T47D (cell line): ENCODE measurements at places on chromosomes 5 and 9.

DNA sequence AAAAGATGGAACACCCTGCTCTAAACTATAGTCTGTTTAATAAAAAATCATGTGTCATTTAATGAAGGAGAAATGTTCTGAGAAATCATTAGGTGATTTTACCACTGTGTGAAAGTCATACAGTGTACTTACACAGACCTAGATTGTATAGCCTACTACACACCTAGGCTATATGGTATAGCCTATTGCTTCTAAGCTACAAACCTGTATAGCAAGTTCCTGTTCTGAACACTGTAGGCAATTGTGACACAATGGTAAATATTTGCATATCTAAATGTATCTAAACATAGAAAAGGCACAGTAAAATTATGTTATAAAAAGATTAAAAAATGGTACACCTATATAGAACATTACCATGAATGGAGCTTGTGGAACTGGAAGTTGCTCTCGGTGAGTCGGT, 40.6 kb downstream of the EFNA5 start:
- DNase-seq = no peak

- no peak for DNase-seq
Observed at GRCh38 chr9:94894094-94894699, 167.7 kb downstream of the AOPEP start.

GRCh38 chr9:136646827-136647711, 15.6 kb upstream of the EGFL7 start:
- DNase-seq = no peak

DNA sequence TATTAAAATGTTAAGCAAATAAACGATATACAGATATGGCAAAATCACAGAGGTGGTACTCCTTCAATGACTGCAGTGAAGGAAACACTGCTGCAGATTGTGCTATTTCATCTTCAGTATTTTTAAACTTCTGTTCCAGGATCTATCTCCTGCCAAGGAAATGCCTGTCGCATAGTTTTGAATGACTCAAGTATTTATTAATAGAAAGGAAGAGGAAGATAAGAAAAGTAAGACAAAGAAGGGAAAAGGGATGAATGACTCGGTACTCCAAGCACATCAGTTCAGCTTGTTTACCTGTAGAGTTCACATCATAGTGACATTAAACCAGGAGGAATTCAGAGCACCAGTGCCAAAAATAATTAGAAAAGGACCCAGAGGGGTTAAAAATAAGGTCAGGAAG, 5.1 kb upstream of the GPX8 start:
- DNase-seq = no peak

DNA sequence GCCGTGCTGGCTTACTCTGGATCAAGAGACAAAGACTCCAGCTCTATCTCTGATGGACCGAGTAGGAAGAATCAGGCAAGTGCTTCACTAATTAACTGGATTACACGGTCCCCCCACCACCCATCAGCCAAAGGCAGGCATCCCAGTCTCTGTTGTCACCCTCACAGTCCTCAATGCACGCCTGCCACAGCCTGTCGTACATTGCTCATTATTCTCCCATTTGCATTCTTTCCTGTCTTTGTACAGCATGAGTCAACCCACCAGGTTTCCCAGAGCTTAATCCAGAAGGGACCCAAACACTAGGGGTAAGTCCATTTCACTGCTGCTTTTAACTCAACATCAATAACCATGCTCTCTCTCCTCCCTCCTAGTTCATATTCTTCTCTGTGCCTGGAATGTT, 44.4 kb downstream of the PCA3 start:
- no peak for DNase-seq

DNA sequence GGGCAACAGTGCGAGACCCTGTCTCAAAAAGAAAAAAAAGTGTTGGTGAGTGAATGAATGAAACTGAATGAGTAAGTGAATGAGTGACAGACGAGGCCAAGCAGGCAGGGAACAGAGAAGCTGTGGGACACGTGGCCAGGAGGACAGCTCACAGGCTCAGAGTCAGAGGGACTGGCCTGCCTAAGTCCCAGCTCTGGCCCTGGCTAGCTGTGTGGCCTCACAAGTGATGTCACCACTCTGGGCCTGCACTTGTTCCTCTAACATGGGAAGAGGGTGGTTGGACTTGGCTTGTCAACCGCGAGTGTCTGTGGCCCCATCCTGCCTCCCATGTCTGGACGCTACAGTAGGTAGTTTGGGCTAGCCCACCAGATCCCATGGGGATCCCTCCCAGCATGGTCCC, 4.7 kb upstream of the PLPP7 start:
- no peak for DNase-seq

DNA sequence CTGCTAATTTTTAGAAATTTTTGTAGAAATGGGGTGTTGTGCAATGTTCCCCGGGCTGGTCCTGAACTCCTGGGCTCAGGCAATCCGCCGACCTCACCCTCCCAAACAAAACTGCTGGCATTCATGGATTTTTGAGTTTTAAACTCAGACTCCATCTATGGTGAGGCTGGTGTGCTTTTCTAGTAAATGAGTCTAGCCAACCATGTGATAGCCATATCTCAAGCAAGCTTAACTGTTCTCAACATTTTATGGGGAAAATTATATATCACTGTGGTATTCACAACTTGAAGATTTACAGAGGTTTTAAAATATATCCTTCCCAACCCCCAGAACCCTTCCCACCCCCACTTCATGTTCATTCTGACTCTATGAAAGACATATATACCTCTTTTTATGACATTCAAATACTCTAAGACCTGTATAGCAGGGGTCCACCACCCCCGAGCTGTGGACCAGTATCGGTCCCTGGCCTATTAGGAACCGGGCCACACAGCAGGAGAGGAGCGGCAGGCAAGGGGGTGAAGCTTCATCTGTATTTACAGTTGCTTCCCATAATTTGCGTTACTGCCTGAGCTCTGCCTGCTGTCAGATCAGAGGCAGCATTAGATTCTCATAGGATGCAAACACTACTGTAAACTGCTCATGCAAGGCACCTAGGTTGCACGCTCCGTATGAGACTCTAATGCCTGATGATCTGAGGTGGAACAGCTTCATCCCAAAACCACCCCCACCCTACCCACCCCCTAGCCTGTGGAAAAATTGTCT, 4.5 kb upstream of the NADK2 start:
- DNase-seq = no peak

GRCh38 chr5:62017092-62017491, 288.9 kb upstream of the KIF2A start:
- no peak for DNase-seq

DNA sequence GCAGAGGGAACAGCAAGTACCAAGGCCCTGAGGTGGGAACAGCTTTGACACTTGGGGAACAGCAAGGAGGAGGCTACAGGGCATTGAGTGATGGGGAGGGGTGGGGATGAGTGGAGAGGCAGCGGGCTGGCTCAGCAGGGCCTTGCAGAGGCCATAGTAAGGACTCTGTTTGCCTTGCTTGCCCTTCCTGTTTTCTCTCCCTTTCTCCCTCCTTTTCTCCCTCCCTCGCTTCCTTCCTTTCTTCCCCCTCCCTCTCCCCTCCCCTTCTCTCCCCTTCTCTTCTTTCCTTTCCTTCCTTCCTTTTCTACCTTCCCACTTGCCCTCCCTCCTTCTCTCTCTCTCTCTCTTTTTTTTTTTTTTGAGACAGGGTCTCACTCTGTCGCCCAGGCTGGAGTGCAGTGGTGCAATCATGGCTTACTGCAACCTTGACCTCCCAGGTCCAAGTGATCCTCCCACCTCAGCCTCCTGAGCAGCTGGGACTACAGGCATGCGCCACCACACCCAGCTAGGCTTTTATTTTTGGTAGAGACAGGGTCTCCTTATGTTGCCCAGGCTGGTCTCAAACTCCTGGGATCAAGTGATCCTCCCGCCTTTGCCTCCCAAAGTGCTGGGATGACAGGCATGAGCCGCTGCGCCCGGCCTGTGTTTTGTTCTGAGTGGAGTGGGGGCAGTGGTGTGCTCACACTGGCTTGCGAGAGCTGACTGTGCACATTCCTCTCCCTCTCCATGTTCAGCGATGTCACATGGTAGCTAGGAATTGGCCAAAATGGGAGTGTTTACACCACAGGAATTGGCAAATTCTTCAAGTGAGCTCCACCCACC, 17.1 kb downstream of the IER5L start:
- no peak for DNase-seq

DNA sequence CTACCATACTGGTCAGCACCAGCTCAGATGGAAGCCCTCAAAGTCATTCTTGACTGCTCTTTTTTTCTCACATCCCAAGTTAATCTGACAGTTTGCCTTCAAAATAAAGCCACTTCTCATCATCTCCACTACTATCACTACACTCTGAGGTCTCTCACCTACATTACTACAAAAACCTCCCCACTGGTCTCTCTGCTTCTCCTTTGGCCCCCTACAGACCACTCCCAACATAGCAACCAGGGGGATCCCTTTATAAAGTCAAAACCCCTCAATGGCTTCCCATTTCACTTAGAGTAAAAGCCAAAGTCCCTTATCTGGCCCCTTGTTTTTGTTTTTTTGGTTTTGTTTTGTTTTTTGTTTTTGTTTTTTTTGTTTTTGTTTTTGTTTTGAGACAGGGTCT, 4.6 kb downstream of the ARAP3 start:
- DNase-seq = no peak

- DNase-seq = no peak
Observed at GRCh38 chr9:116391306-116391900, 237.8 kb downstream of the PAPPA start.

- no peak for DNase-seq
Observed at GRCh38 chr5:171593401-171593800, 174.0 kb downstream of the FGF18 start.

DNA sequence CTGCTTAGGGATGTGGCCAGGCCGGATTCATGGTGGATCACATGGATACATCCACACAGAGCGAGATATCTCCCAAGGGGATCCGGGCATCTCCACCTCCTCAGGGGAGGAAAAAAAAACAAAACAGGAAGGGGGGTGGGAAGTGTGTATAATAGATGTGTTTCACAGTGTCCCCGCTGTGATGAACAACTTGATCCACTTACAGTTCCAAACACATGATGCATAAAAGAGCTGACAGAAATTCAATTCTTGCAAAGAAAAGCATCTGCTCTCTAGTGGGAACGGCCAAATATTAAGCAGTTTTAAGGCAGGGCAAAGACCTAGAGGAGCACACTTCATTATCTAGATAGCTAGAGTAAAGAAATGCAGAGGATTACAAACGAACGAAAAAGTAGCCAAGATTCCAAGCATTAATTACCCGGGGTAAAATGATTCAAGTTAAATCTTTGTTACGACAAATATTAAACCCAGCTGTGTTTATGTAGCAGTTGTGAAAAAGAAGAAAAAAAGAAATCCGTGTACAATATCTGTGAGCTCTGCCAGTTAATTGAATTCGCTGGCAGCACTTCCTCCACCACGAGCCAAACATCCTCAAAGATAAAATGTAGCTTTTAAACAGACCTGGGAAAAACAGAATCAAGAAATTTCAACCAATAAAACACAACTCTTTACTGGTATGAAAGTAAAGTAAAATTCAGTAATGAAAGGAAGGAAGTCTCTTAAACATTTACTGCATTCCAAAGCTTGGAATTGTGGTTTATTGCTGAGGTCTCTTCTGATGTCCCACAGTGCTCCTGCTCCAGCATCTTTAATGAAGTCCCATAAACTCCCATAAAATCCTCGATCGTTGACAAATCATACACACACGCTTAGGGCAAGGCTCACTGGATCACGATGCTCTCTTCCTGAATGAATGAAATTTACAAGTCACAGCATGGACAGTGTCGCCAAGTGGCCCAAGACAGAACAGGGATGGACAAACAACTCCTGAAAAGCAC, 213.0 kb downstream of the CRB2 start:
- no peak for DNase-seq

DNA sequence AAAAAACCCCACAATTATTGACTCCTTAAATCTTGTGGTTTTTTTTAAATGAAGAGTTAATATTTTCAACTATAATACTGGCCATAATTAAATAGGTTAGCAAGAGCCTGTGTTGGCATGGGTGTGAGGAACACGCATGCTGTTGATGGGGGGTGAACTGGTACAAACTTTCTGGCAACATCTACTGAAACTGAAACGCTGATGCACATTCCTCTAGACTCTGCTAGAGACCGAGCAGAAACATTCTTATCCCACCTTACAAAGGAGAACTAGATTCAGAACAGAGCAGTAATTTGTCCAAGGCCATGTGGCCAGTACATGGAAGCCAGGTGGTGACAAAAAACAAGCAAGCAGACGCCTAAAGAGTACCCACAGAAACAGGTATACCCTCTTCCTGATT, 2.4 kb downstream of the BICD2 start:
- no peak for DNase-seq

- peak; percentile 12 for DNase-seq
Observed at GRCh38 chr5:51387884-51388275, 4.6 kb downstream of the ISL1 start.

DNA sequence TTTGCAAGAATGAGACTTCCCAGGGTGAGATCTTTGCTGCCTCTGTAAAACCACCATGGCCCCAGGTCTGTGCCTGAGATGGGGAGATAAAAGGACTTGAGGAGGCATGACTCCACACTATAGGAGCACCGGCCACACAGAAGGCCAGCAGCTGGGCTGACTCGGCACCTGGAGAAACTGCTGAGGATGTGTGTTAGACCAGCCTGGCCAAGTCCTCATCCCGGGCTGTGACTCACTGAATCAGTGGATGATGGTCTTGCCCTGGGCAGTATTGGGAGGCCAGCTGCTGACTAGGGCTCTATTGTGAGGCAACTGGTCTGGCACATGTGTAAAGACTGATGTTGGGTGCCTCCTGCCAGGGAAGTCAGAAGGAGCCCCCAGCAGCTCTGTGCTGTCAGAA, 286.2 kb downstream of the ACTL7B start:
- peak; percentile 56 for DNase-seq

GRCh38 chr5:172529896-172530295, 75.6 kb upstream of the SH3PXD2B start:
- DNase-seq = no peak

DNA sequence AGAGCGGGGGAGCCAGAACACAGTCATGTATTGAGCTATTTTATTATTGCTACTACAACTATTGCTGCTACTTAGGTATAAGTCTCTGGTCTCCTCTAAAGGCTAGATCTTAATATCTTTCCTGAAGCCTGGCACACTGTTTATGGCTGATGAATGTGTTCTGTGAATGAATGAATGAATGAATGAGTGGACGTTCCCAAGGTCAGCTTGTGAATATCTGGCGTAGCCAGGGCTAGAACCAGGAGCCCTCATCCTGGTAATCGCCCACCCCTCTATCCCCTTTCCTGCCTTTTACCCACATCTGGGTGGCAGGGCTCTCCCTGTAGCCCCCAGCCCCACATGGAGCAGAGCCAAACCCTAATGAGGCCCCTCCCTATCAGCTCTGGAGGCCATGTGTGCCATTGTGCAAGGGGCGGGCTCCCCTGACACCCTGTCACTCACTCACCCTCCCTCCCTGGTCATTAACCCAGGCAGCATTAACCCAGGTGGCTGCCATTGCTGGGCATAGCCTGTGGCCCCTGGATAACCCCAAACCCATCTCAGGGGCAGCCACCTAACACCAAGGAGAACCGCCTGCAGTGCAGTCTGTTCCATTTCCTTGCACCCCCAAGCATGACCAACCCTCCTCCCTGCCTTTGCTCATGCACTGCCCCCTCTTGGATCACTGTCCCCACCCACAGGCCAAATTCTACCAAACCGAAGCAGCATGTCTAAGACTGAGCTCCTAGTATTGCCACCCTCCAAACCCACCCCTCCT, 2.0 kb upstream of the AKNA start:
- no peak for DNase-seq

- no peak for DNase-seq
Observed at GRCh38 chr9:137055385-137056364, 1.8 kb upstream of the ENTPD2 start.
